ENCODE measurements at places on chromosomes 11 and 22. TPM values are rescaled to one million over a fixed set of nuclear protein-coding genes. Genes with fewer than 3 reads are reported as not detected.

- DNase-seq: no peak
Measured at GRCh38 chr11:41920374-41920773, 460.9 kb upstream of the LRRC4C start.

- DNase-seq: no peak
Measured at GRCh38 chr11:67268081-67268961, 2.0 kb downstream of the GRK2 start.

- DNase-seq: peak; percentile 78
Measured at GRCh38 chr11:61429346-61429690, 457 bp downstream of the CPSF7 start.

The MAP6 gene
- total RNA-seq: 9.9 TPM

The APOA5 gene
- not detected for total RNA-seq

- no peak for DNase-seq
Measured at GRCh38 chr11:62577046-62577714, 3.5 kb upstream of the EEF1G start.

Data from GM23248 (cell line).